ENCODE measurements at places on chromosomes 11 and 22. TPM values are rescaled to one million over a fixed set of nuclear protein-coding genes. Genes with fewer than 3 reads are reported as not detected.

Gene OR5B21
- total RNA-seq, result not detected

Gene ASRGL1
- total RNA-seq, result 17.0 TPM

Gene HTR3B
- total RNA-seq, result not detected

Gene APOBEC3F
- 12.3 TPM for total RNA-seq

Gene GPR83
- 0.62 TPM for total RNA-seq

Gene INS
- 1.5 TPM for total RNA-seq

Gene OR1S2
- total RNA-seq, result not detected

Gene MPZL2
- 49.6 TPM for total RNA-seq

Gene SGSM1
- 2.9 TPM for total RNA-seq

Gene PACSIN3
- 66.0 TPM for total RNA-seq

Gene EIF3M
- 153 TPM for total RNA-seq

Gene GRAMD1B
- 38.2 TPM for total RNA-seq

Gene IL17REL
- not detected for total RNA-seq

Gene LRRC74B
- not detected for total RNA-seq

Gene USH1C
- total RNA-seq, result not detected

Gene SCGB1C1
- not detected for total RNA-seq

Gene EML3
- total RNA-seq, result 113 TPM

Gene TMEM191C
- total RNA-seq, result 1.4 TPM

Gene RIMBP3B
- total RNA-seq, result not detected

Gene FRMD8
- 65.9 TPM for total RNA-seq

Gene RTCB
- total RNA-seq, result 47.3 TPM

Gene HBG1
- 5.3 TPM for total RNA-seq

Gene OPCML
- total RNA-seq, result 4.5 TPM

Gene PARVG
- total RNA-seq, result 16.7 TPM

Gene TSSK2
- total RNA-seq, result not detected

Gene SCGB1A1
- total RNA-seq, result 3.5 TPM

Gene VEGFB
- 134 TPM for total RNA-seq

Gene MOV10L1
- total RNA-seq, result 1.6 TPM

Gene OR56A1
- 0.13 TPM for total RNA-seq

Gene MICALL1
- 30.4 TPM for total RNA-seq

Gene PRODH
- total RNA-seq, result 23.5 TPM

Gene RIBC2
- 0.22 TPM for total RNA-seq

Gene INPP5J
- total RNA-seq, result 1.9 TPM

Data from sciatic nerve (tissue), 2 donors.